AG04450 (cell line): ENCODE measurements at places on chromosomes 3 and 15.

- DNase-seq, result no peak
Observed at GRCh38 chr3:105362021-105362665, 4.6 kb upstream of the ALCAM start.

- no peak for DNase-seq
Observed at GRCh38 chr3:196193736-196194541, 17.3 kb downstream of the ZDHHC19 start.

GRCh38 chr15:87741350-87741749 is 515.2 kb downstream of the NTRK3 start:
- DNase-seq, result no peak

- DNase-seq, result no peak
Observed at GRCh38 chr15:68781766-68782588, 38.7 kb downstream of the ANP32A start.

- DNase-seq, result no peak
Observed at GRCh38 chr3:136249091-136249490, 1.0 kb upstream of the PCCB start.

DNA sequence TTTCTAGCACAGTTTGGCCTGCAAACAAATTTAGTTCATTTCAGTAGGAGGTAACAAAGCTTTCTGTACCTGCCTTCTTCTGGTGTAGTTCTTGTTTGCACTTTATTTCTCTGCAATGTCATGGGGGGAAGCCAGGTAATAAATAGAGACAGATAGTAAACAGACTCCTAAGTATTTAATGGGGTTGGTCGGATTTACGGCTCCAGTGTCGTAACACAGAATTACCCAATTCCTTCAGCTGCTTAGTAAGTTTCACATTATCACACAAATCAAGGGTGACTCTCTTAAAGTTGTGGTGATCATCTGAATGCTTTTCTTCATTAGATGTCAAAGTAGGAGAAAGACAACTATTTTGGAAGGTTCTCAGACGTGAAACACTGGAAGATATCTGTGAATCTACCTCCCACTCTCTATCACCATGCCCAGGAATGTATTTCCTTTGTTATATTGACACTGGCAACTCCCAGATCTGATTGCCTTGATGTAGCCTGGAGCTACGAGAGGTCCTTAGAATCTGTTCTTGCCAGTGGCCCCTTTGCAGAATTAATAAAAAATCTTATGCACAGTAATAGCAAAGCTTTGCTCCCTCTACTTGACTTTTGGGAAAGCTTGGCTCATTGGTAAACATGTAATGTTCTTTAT is 25.0 kb upstream of the TMC3 start:
- no peak for DNase-seq

GRCh38 chr3:73352841-73353645 is 271.7 kb downstream of the PDZRN3 start:
- no peak for DNase-seq

GRCh38 chr3:184450547-184450946 is 70.7 kb downstream of the CHRD start:
- no peak for DNase-seq

DNA sequence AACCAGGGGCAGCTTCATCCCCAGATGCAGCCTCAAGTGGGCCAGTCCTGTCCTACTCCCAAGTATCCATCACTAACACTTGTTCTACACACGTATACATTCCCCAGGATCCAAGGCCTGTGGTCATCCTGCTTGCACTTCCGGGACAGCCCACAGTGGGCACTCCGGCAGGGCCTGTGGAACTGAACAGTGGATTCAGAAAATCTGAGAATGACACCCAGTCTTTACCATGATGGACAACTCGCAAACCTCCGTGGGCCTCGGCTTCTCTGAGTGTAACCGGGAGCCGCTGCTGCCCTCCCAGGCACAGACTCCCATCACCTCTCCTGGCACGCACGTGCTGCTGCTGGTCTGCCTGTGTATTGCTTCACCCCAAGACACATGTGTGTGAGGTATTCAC is 59.6 kb downstream of the ATP10A start:
- DNase-seq, result no peak

- no peak for DNase-seq
Observed at GRCh38 chr3:138078096-138078495, 37.3 kb downstream of the DZIP1L start.

DNA sequence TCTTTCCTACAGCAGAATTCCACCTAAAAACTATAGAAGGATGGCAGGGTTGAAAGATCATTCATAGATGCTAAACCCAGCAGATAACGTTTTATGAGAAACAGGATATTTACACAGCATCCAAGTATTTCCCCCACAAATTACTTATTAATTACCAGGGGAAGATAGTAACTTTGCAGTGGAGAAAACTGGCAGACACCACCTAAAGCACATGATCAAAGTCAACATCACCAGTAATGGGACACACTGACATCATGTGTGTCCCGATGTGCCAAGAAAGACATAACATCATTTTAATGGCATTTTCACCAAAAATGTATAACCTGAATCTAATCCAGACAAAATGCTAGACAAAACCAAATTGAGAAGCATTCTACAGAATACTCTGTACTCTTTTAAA is 220.4 kb upstream of the THBS1 start:
- no peak for DNase-seq

DNA sequence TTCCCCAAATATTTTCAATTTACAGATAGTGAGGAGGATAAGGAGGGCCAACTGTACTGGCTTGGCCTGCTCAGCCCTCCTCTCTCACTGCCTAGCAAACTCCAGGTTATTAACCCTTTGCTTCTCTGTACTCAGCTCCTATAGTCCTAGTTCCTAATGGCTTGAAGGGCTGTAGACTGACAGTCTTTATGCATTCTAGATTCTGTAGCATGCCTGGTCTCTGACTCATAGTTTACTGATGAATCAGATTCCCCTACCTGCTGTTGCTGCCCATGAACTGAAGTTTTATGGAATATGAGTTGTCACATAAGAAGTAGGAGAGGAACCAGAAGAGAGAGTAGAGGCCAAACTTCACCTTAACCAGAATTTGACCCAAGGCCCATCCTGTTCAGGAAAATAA is 27.1 kb upstream of the MAP3K13 start:
- DNase-seq, result no peak
